Epithelial cell of proximal tubule (primary cell): ENCODE measurements at places on chromosomes 13 and 19. TPM values are rescaled to one million over a fixed set of nuclear protein-coding genes. Genes with fewer than 3 reads are reported as not detected.
A peak's percentile ranks its signal among the peaks of the same experiment; 100 is the strongest.

DNA sequence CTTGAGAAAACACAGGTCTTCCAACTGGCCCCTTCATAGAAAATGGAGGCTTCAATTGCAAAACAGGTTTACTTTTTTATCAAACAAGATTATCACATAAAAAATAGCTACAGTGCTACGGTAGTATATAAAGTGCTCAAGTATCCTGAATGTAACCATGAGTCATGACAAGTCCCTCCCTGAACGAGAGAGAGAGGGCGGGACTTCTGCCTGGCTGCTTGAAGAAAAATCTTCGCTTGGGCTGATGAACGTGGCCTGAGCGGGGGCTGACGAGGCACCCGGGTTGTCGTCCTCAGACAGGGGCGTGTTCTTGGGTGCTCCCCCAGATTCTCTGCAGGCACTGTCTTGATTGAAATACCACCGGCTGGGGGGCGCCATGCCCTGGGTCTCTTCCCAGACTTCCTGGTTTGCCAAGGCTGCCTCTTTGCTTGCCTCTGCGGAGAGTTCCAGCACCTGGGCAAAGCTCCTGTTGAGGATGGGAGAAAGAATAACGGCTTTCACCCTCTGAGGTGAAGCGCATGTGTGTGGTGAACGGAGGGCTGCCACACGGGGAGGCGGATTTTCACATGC is 23.2 kb upstream of the CPAMD8 start:
- no peak for DNase-seq

GRCh38 chr13:49436890-49437289 is 7.0 kb downstream of the CAB39L start:
- DNase-seq: peak; percentile 10

DNA sequence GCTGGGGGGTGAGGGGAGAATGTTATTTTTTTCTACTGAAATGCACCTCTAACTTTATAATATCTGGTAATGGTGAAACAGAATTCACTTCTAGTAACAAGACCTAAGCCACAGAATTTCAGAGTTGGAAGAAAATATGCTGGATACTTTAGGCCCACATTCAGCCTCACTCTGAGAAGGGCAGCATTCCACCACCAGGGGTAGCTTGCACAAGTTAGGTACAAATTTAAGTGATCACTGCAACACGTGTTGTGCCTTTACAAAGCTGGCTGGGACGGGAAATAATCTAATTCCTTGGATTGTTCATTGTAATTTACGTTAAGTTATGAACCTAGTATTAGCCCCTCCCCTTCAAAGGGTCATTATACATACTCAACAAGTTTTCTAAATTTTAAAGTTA is 192.3 kb downstream of the RGCC start:
- DNase-seq: no peak

DNA sequence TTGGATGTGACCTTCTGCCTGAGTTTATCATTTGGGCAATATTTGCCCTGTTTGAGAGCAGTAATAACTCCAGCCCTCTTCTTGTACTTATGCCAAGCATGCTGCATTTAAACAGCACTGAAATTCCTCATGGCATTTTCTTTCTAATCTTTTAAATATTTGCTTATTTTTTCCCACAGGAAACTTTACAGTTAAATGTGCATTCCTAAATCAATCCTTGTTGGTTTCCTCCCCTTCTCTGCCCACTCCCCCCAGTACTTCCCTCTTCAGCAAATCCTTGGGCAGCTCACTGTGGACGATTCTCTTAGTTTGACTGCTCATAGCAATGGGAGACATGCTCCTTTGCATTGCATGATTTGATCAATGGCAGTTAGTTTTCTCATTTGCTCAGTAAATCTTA is 68.7 kb downstream of the RAP2A start:
- no peak for DNase-seq

DNA sequence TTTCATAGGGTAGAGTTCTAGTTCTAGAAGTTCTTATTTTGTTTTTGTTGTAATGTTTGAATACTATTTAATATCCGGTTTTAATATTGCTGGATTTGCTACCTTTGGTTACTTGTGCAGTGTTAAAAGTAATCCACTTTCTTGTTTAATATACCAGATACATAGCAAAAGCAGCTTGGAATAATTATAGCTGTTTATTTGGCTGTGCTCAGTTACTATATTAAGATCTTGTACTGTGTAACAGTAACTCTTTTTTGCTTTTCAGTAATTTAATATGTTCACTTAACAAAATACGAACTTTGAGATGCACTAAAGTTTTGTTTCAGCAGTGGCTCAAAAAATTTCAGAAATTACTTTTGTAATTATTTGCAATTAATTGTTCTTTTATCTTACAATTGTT is 50.9 kb downstream of the AKAP11 start:
- DNase-seq: no peak

DNA sequence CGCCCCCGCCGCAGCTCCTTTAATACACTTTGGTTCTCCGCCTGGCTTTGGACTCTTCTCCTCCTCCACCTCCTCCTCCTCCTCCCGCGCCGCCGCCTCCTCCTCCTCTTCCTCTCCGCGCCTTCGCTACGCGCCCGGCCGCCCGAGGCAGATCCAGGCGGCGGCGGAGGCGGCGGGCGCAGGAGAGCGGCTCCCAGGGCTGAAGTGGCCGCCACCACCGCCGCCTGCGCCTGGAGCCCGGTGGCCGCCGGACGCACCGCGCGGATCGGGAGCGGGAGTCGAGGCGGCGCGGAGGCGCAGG is at the start of gene ZIC2:
Gene ZIC2, plus strand, starts transcription at position 50 of the 301 bp plus-strand sequence. CDS start 281 bp downstream, outside the sequence.
- no peak for DNase-seq

GRCh38 chr19:6766357-6767080 is 716 bp downstream of the SH2D3A start:
- no peak for DNase-seq

DNA sequence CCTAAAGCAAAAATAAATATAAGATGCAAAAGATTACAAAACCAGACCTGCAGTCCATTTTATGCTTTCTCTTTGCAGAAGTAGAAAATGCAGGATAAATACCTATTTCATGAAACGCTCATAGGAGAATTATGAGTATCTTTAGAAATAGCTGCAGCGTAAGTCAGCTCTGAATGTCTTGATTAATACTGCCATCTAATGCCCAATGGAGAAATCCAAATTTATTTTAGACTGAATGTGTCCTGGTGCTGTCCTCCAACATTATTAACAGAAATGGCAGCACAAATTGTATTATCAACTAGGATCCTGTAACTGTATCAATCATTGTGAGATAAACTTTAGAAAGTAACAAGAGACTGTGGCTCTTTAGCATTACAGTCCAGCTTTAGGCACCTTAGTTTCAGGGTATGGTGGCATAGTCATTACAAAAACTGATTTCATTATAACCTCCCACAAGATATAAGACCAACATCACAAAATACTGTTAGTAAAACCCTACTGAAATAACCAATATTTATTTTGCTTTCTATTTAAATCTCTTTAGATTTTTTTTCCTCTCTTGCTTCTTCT is 162.1 kb upstream of the MIR17HG start:
- no peak for DNase-seq

DNA sequence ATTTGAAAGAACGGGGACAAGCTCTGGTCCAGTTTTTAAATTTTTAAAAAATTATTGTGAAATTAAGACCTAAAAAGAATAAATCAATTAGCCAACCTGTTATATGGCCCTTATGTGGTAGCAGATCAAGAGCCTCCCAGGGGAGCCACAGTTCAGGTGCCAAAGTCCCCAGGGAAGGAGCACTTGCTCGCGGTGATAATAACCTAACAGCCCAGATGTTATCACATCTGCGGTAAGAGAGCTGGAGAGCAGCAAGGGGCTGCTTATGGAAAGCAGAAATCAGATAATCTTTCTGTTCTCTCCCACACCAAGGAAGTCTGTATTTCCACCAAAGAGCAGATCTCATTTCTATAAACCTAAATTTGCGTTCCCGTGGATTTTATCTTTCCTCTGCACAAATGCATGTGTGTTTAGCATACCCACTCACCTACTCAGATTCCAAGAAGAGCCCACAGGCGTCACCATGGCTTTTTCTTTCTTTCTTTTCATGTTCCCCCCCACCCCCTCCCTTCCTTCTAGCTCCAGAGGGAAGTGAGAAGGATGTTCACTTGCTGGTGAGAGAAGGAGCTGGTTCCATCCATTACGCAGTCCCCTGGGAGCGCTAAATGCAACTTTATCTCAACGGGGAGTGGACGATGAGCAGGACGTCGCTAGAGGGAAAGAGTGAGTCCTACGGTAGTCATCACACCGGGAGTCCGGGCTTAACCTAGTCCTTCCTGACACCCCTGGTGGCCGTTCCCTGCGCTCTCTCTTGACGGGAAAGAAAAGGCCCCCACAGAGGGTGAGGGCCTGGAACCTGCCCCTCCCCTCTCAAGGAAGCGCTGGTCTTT is 1.6 kb upstream of the POU4F1 start:
- DNase-seq: no peak

GRCh38 chr19:46189971-46190888 is 39.3 kb upstream of the IGFL1 start:
- DNase-seq: no peak

GRCh38 chr19:35290381-35291127 is 1.4 kb upstream of the MAG start:
- DNase-seq: no peak

GRCh38 chr13:27131906-27132305 is 39.7 kb downstream of the USP12 start:
- DNase-seq: no peak

Gene RETN
- total RNA-seq: not detected in 2 replicates

Gene ZNF154
- 1.4 and 2.1 TPM in 2 replicates for total RNA-seq

Gene ONECUT3
- total RNA-seq: not detected in 2 replicates
